ENCODE measurements at places on chromosomes 4 and X.
A peak's percentile ranks its signal among the peaks of the same experiment; 100 is the strongest.

GRCh38 chr4:119268466-119268865 is 53.5 kb downstream of the FABP2 start:
- DNase-seq, result no peak

DNA sequence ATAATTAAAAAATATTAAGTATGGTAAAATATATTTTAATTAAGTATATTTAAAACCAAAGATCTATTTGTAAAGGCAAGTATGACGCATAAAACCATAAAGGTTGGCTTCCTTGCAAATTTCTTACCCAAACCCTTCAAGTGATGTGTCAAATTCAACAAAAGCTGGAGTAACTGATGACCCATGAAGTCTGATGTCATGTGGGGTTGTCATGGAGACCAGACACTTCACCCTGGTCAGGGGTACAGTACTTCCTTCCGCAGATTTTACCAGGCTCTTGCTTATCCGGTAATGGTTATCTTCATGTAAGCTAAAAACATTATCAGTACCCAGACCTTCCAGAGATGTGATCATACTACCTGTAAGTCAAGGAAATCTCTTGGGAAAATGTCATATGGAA is 170.1 kb downstream of the WDFY3 start:
- DNase-seq, result no peak

DNA sequence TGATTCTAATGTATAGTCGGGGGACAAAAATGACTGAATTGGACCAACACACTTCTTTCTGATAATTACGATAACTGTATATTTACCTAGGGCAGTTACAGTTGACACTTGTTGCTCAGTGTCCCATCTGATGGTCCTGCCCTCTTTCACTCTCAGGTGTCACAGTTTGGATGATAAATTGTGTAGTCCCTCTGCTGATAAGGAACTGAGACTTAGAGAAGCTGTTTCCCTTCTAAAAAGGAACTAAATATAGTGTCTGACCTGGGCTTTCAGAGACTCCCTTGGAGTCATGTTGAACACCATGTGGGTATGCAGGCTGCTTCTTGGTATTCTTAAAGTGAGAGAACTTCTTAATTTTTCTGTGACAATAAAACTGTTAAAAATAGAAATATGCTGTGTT is 23.7 kb upstream of the PNPLA4 start:
- no peak for DNase-seq

DNA sequence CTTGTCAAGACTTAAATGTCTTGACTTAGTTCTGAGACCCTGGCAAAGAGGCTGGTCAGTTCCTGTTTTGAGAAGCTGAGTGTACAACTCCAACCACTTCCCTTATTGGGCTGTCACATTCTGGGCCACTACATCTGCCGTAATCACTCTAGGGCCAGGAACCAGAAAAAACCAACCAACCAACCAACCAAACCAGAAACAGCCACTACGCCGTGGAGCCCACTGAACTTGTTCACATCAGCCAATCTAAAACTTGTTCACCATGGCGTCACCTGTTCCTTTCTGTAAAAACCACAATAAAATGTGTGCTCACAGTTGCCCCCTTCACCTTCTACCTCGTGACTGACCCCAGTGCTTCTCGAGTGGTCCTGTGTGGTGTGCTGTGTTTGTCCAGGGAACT is 107.3 kb downstream of the JADE1 start:
- no peak for DNase-seq

DNA sequence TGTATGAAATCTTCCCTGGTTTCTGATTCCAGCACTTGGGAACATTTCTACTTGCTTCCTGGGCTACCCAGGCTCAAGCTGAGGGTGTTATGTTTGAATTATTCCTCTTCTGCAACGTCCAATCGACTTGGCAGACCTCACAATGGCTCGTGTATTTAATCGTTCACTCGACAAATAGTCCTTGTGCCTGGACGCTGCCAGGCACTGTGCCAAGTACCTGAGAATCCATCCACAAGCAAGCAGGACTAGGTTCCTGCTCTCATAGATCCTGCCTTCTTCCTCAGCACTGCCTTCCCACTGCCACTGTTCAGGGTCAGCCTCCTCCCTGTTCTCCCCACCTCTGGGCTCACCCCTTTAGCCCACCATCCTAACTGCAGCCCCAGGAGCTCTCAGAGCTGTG is 113.3 kb downstream of the EFNB1 start:
- DNase-seq, result no peak

- DNase-seq, result peak; percentile 4
These were observed 6.0 kb downstream of the GAGE10 start for GRCh38 chrX:49309401-49309981.

GRCh38 chr4:110778521-110778920 is 155.6 kb upstream of the PITX2 start:
- DNase-seq, result no peak

- DNase-seq, result no peak
These were observed 725.7 kb upstream of the TENM3 start for GRCh38 chr4:181517491-181517890.

- no peak for DNase-seq
These were observed 2.4 kb upstream of the CRMP1 start for GRCh38 chr4:5895287-5895686.

GRCh38 chrX:49100704-49101628 is 21.3 kb upstream of the WDR45 start:
- peak; percentile 83 for DNase-seq

GRCh38 chr4:104491481-104492182 is 3.1 kb downstream of the CXXC4 start:
- DNase-seq, result peak; percentile 43

DNA sequence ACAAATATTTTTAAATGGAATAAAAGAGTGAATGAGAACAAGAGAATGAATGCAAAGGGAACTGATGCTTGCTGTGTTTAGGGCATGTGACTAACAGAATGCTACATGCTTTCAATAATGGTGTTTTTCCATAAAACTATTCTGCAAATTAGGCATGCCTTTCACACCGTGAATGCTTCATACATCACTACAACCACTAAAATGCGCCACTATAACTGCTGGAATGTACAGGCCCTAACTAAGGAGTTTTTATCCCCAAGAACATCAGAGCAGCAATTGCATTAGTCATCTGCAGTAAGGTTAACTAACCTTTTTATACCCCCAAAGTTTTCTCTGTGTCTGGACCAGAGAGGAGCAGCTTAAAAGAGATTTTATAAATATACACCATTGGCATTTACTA is 190.4 kb downstream of the ARAP2 start:
- no peak for DNase-seq

DNA sequence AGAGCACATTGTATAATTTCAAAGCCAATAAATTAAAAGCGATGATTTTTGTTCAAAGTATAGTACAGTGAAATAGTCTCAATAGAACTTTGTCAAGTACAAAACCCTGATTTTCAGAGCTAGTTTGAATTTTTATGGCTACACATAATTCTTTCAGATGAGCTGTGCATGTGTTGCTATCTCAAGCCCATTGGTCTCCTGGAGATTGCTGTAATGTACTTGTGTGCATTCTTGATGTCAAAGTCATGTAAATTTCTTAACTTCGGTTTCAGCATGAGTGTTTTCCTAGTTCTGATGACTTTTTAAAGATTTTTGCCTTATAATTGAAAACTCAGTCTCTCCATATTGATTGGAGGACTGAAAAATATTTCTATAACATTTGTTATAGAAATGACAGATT is 200.8 kb downstream of the CEP135 start:
- no peak for DNase-seq
